ENCODE measurements at places on chromosomes 6 and 20.

- peak; percentile 0 for DNase-seq
These were observed 150.3 kb downstream of the SYCP2 start for GRCh38 chr20:59782986-59783640.

GRCh38 chr20:57557926-57558613 lies 2.8 kb upstream of the PCK1 start:
- no peak for DNase-seq

GRCh38 chr6:169520104-169520503 lies 181.7 kb downstream of the WDR27 start:
- DNase-seq, result no peak

DNA sequence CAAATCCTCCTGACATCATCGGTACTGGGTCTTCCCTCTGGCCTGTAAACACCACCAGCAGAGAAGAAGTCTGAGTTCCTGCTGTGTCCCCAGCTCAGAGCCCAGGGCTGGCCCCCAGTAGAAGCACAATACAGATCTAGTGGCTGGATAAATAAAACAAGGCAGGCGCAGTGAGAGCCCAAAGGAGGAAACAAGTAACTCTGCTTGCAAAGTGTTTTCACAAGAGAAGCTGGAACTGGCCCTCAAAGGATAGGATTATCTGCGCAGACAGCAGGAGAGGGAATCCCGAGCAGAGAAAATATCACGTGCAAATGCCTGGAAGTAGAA lies 205.1 kb downstream of the ZDHHC14 start:
- DNase-seq, result no peak

- DNase-seq, result no peak
These were observed 25.1 kb upstream of the FAM8A1 start for GRCh38 chr6:17574866-17575560.

DNA sequence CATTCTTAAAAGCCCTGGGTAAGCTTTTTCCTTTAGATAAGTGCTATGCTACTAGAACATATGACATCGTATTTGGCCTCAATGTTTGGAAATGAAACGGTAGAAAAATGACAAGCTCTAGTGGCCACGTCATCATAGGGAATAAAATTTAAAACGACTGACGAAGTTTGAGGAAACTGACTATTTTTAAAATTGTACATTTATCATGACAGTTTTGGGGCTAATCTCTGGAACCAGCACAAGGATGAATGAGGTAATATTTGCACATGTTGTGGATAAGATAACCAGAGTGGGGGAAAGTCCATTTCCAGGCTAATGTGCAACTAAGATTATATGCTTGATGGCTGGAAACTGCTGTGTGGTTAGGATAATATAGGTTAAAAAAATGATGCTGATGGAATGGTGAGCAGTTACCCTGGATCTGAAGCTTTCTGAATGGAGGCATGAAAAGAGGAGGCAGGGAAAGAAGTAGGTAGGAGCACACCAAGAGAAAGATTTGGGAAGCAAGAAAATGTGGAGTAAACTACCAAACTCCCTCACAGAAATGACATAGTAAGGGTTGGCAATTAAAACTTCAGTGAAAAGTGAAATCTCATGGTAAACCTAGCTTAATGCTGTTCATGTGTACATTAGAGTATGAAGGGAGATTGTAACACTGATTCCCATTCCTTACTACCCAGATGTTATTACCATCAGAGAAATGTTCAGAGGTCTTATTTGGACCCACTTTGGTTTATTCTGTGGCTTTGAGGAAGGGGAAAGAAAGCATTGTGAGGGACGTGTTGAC lies 42.7 kb upstream of the CEP162 start:
- DNase-seq, result no peak

DNA sequence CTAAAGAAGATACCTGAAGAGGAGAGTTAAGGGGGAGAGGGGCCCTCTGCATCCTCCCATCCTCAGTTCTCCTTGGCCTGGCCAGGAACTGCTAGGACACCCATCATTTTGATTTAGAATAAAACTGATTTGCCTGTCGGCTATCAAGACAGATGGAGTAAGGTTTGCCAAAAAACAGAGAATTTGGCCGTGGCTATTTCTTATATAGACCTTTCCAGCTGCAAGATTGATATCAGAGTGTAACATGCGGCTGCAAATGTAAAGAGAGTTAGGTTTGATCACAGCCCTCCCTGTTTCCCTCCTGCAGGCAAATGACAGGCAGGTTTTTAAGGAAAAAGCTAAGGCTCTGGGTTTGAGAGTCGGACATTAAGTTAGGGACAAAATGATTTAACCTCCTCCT lies 226.6 kb upstream of the TAB2 start:
- no peak for DNase-seq

DNA sequence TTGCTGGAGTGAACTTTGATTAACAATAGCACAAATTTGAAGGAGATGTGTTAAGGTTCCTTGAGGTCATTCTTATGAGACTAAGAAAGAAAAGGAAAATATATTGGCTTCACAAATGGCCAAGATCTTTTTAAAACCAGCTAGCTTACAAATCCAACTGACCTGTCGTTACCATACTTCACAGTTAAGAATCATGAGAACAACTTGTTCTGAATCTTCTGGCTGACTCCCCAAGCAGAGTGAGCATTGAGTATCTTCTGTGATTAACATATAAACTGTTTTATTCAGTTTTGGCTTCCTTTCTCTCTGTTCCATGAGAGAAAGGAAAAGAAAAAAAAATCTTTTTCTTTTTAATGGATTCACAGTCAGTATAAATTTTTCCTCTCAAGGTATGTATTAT lies 277.1 kb downstream of the KHDC1L start:
- DNase-seq, result no peak

- DNase-seq, result no peak
These were observed 105.8 kb upstream of the NOX3 start for GRCh38 chr6:155561257-155561965.

DNA sequence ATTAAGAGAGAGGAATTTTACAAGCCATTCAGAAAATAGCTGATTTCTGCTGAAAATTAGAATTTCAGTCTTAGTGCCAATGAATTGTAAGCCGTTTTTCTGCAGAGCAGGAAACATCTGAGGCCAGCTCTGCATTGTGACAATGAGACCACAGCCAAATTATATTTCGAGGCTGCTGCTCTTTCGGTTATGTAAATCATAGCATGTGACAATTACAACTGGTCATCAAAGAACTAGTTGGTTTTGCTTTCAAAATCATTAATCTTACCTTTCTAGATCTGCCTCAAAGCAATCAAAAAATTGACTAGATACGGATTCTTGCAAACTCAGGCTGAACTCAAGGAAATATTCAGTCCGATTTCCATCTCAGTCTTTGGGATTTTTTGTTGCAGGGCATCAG lies 33.4 kb upstream of the INSM1 start:
- DNase-seq, result no peak

DNA sequence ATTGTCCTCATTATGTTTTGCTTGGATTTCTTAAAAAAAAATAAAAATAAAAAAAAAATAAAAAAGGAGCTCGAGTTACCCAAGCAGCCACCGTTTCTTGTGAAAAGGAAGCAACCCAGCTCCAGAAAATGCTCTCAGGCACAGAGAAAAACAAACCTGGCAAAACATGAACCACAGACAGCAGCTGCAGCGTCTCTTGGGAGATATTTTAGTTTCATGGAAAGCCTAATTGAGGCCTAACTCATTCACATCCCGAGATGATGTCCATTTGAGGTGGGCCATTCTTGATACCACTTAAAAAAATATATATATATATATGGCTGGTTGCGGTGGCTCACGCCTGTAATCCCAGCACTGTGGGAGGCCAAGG lies 13.7 kb upstream of the MRAP2 start:
- DNase-seq, result no peak

DNA sequence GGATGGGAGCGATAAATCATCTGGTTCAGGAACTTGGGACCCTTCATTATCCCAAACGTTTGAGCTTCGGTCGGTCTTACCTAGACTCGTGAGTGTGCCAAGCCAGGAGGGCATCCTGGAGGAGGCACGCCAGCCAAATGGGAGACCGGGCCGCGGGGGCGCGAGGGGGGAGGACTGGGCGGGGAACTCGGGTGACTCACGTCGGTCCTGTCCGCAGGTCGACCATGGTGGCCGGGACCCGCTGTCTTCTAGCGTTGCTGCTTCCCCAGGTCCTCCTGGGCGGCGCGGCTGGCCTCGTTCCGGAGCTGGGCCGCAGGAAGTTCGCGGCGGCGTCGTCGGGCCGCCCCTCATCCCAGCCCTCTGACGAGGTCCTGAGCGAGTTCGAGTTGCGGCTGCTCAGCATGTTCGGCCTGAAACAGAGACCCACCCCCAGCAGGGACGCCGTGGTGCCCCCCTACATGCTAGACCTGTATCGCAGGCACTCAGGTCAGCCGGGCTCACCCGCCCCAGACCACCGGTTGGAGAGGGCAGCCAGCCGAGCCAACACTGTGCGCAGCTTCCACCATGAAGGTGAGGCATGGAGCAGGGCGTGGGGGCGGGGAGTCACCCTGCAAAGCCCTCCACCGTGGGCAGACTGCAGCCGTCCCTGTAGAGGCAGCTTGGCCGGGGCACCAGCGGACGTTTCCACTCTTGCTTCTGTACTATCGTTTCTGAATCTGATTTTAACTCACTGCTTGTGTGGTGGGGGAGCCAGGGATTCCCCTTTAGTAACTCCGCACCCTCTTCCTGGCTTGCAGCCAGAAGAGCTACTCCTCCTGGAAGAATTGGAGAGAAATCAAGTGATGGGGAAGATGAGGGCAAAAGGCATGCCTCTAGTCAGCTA lies 2.7 kb downstream of the BMP2 start:
- no peak for DNase-seq

DNA sequence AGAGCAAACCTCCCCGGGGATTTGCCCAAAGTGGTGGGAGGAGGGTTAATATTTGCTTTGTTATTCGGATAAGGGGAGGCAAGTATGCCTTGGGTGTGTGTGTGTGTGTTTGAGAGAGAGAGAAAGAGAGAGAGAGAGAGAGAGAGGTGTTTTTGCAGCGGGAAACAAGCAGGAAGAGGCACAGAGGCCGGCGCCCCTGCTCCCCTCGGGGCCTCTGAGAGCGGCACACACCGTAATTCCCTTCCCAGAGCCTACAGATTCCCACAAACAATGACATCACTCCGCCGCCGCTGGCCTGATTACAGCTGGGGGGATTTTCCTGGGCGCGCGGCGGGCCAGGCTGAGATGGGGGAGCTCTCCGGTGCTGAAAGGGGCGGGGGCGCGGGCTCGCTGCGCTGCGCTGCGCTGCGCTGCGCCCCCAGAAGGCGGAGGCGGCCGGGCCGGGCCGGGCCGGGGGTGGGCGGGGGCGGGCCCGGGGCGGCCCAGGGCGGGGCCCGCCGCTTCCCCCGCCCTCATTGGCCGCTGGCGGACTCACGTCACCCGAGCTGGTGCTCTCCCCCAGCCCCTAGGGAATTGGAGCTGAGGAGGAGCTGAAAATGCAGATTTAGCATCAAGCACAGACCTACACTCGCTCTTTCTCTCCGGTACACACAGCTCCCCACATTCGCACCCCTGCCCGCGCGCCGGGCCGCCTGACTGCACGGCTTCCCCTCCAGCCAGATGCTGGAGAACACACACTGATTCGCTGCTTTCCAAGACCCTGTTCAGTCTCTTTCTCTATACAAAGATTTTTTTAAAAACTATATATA lies at the start of gene PCSK2:
TSS of gene PCSK2 (plus strand) at position 631 of the 809 bp plus-strand sequence. CDS start 266 bp downstream, outside the sequence.
- no peak for DNase-seq

- peak; percentile 17 for DNase-seq
These were observed 21.5 kb upstream of the AAR2 start for GRCh38 chr20:36214684-36215256.

DNA sequence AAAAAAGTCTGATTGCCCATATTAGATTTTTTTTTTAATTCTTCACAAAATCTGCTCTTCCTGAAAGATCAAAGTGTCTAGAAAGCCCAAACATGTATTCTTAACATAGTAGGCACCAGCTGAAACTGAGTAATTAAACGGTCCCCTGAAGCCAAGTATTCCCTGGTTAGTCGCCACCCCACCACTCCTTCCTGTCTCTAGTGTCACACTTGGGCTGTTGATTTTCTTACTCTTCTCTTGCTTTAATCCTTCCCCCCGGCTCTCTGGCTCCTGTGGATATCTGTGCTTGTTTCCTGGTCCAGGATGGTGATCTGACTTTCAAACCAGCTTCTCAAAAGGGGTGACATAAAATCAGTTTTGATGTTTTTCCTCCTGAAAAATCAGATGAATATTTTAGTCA lies 162.9 kb downstream of the QKI start:
- no peak for DNase-seq

GRCh38 chr6:27879837-27880236 lies 32.4 kb downstream of the OR2B2 start:
- no peak for DNase-seq

DNA sequence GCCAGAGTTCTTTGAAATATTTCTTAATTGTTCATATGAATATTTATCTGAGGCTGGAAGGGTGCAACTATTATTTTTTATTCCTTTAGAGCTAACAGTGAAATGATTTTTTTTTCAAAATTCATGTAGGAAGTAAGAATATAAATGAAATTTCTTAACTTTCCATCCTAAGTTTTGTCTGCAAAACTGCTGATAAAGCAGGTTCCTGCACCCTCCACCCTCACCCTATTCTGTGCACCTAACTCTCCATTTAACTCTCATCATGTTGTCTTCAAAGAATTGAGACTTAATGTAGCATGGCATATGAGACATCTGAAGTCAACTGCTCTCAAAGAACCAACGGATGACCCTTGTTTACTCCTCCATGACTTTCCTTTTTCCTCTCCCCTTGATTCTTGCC lies 23.5 kb upstream of the MANEA start:
- DNase-seq, result no peak

DNA sequence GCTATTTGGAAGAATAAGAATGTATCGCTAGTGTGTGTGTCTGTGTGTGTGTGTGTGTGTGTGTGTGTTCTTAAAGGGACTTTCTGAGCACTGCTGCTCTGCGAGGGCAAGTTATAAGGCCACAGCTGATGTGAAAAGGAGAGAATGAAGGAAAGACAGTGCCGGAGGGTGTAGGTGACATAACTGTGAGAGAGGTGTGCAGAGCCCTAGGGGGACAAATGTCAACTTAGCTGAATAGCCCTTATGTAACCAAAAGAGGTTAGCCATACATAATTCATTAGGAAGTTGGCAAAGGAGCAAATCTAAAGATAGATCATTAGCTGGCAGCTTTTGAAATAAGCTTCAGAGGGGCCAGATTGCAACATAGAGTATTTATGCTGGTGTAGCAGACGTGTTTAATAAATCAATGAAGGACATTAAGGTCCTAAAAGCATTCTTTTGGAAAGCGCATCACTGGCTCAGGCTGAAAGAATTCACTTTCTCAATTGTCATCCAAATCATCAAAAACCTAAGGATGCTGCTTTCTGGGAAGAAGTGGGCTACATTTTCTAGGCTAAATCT lies 81.0 kb downstream of the NDUFAF5 start:
- no peak for DNase-seq
